ENCODE measurements at places on chromosomes 3 and 15.

DNA sequence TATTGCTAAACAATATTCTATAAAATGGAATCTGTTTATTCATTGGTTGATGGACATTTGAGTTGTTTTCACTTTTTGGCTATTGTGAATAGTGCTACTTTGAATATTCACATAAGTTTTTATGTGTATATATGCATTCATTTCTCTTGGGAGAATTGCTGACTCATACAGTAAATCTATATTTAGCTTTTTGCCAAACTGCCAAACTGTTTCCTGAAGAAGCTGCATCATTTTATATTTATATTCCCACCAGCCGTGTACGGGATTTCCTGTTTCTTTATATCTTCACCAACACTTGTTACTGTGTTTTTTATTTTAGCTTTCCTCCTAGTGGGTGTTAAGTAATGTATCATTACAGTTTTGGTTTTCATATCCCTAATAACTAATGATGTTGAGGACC, 12.5 kb upstream of the TCAIM start:
- H3K4me3 ChIP-seq, result no peak overlapping the region
- no peaks in the 10 kb centered on the region for H3K4me1 ChIP-seq
- DNase-seq, result no peak
- no peak overlapping the region for H3K27ac ChIP-seq

GRCh38 chr15:34336991-34337556, 507 bp downstream of the SLC12A6 start:
- DNase-seq, result no peak
- peak overlapping the region; percentile 96 for H3K4me3 ChIP-seq
- no peaks in the 10 kb centered on the region for H3K27me3 ChIP-seq
- H3K4me1 ChIP-seq, result peaks cover 45% of the 10 kb centered on the region

GRCh38 chr3:186381424-186382216, 19.6 kb upstream of the DGKG start:
- no peak overlapping the region for H3K27ac ChIP-seq
- no peak for DNase-seq
- H3K4me1 ChIP-seq, result peaks cover 6% of the 10 kb centered on the region
- H3K36me3 ChIP-seq, result no peaks in the 10 kb centered on the region
- no peak overlapping the region for H3K4me3 ChIP-seq
- H3K27me3 ChIP-seq, result peaks cover 14% of the 10 kb centered on the region

DNA sequence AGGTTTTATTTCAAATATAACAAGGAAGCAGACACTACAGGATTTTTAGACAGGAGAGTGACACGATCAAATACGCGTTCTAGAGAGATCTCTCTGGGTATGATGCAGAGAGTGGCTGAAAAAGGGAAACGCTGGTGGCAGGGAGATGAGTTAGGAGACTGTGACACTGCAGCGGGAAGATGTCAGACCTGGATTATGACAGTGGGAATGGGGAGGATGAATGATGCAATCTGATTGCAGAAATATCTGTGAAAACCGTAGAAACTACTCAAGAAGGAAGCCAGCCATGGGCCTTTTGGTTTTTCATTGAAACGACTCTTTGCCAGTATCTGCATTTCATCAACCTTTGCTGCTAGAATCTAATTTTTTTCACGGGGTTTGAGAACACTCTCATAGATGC, 157.9 kb downstream of the FAM43A start:
- no peaks in the 10 kb centered on the region for H3K4me1 ChIP-seq
- no peak for DNase-seq
- no peaks in the 10 kb centered on the region for H3K36me3 ChIP-seq
- no peaks in the 10 kb centered on the region for H3K27me3 ChIP-seq

DNA sequence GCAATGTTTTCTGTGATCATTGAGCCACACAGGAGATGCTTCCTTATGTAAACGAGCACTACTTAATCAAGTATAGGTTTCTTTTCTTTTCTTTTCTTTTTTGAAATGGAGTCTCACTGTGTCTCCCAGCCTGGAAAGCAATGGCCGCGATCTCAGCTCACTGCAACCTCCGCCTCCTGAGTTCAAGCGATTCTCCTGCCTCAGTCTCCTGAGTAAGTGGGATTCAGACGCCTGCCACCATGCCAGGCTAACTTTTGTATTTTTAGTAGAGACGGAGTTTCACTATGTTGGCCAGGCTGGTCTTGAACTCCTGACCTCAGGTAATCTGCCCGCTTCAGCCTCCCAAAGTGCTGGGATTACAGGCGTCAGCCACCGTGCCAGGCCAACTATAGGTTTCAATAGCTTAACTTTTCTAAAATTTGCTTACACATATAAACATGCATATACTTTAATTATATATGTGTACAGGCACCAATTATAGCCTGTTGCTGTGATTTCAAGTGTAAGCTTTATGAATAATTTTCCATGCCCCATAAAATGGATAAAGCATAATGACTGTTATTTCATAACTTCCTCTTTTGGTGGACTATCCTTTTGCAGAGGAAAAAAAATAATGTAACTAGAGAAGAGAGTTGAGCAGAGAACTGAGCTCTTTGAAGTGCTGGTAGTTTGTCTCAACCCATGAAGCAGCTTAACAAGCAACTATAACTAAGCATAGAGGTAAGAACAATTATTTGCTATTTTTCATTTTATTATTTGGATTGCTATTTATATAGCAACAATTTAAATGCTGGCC, 24.8 kb upstream of the MBNL1 start:
- no peaks in the 10 kb centered on the region for H3K27me3 ChIP-seq
- no peak for DNase-seq
- H3K4me1 ChIP-seq, result peaks cover 37% of the 10 kb centered on the region
- H3K36me3 ChIP-seq, result peaks cover 15% of the 10 kb centered on the region
- peak overlapping the region; percentile 89 for H3K27ac ChIP-seq
- H3K4me3 ChIP-seq, result peak overlapping the region; percentile 94

DNA sequence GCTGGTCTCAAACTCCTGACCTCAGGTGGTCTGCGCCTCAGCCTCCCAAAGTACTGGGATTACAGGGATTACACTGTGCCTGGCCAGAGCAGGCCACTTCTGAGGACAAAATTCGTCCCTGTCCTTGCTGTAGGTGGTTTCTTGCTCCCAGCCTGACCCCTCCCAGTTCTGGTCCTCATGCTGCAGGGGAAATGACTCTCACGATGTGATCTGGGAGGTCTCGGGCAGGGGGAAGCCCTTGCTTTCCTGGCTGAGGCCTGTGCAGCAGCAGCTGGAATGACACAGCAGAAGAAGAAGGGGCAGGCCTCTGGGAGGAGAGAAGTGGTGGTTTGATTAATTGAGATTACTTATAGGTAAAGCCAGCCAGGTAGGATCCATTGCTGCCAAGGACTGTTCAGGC, 39.3 kb downstream of the MEGF11 start:
- H3K27ac ChIP-seq, result no peak overlapping the region
- DNase-seq, result no peak
- H3K4me3 ChIP-seq, result no peak overlapping the region
- no peaks in the 10 kb centered on the region for H3K4me1 ChIP-seq
- H3K27me3 ChIP-seq, result no peaks in the 10 kb centered on the region
- no peaks in the 10 kb centered on the region for H3K36me3 ChIP-seq

DNA sequence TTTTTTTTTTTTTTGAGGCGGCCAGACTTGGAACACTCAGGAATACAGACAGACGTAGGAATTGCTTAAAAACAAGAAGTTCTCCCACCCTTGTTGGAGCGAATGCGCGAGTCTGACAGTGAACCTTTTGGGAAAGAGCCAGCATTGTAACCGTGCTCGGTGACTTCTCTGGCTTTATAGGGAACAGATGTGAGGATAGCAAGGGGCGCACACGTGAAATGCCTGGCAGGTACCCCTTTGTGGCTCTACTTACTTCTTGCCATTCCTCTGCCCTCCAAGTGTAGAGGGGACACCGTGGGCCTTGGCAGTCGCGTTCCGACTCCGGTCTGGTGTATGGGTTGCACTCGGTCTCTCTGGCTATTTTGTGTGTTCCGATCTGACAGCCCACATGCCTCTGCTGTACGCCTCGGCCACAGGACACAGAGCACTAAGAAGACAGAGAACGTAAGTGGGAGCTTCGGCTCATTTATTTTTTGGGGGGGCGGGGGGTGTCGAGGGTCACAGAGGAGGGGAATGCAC, 126.4 kb downstream of the ADAMTS9 start:
- H3K36me3 ChIP-seq, result no peaks in the 10 kb centered on the region
- H3K4me3 ChIP-seq, result no peak overlapping the region
- no peak overlapping the region for H3K27ac ChIP-seq
- no peak for DNase-seq
- H3K27me3 ChIP-seq, result no peaks in the 10 kb centered on the region
